Activated T-cell treated with anti-CD3 and anti-CD28 coated beads, Interleukin-2, amount 50 U/mL, for 72 hours (primary cell): ENCODE measurements at places on chromosomes 7 and 10. TPM values are rescaled to one million over a fixed set of nuclear protein-coding genes. Genes with fewer than 3 reads are reported as not detected.

The BET1 gene
- 23.8 TPM for total RNA-seq

The TMEM270 gene
- not detected for total RNA-seq

The EN2 gene
- total RNA-seq, result not detected

DNA sequence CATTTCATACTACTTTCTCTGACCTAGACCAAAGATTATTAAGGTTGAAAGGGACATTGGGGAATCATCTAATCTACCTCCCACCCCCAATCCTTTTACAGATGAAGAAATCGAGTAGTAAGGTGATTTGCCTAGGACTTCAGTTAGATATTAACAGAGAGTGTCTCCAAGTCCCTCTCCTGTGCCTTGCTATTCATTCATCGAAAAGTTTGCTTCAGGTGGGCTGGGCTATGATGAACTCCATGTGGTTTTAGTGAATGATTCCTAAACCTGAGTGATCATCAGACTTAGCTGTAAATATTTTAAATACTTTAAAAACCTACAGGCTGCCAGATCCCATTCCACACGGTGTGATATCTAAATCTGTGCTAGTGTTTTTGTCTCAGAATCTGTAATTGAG, 259.4 kb upstream of the SORCS1 start:
- peaks cover 2% of the 10 kb centered on the region for H3K36me3 ChIP-seq
- no peaks in the 10 kb centered on the region for H3K4me1 ChIP-seq
- DNase-seq, result no peak

GRCh38 chr10:86205306-86206239, 161.0 kb downstream of the GRID1 start:
- no peaks in the 10 kb centered on the region for H3K4me1 ChIP-seq
- no peak overlapping the region for H3K4me3 ChIP-seq
- DNase-seq, result no peak
- no peaks in the 10 kb centered on the region for H3K36me3 ChIP-seq

- H3K4me1 ChIP-seq, result peaks cover 5% of the 10 kb centered on the region
- no peaks in the 10 kb centered on the region for H3K27me3 ChIP-seq
- no peak for DNase-seq
Measured at GRCh38 chr7:108488768-108489538, 32.7 kb upstream of the NRCAM start.

- H3K4me3 ChIP-seq, result peak overlapping the region; percentile 32
- DNase-seq, result no peak
Measured at GRCh38 chr10:30985512-30985911, 46.2 kb downstream of the ZNF438 start.

DNA sequence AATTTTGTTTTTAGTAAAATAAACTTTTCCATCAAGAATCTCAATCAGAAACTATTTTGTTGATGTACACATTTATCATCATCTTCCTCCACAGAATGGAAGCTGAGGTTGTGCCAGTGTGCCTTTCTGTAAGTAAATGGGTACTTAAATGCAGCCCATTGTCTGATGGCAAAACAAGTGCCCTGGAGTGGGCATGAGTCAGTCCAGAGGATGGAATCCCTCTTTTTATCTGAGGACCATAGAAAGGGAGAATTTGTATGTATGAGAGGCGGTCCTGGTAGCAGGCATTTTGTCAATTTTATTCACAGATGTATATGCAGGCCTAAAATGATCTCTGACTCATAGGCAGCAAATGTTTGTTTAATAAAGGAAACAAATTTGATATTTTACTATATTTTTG, 102.1 kb upstream of the MAGI2 start:
- no peak for DNase-seq
- H3K4me3 ChIP-seq, result no peak overlapping the region
- H3K36me3 ChIP-seq, result no peaks in the 10 kb centered on the region

GRCh38 chr7:99674995-99675742, 4.6 kb downstream of the CYP3A5 start:
- H3K27ac ChIP-seq, result peak overlapping the region; percentile 85
- H3K27me3 ChIP-seq, result no peaks in the 10 kb centered on the region
- DNase-seq, result no peak
- H3K4me1 ChIP-seq, result peaks cover 29% of the 10 kb centered on the region

GRCh38 chr10:14616955-14617730, 157.6 kb downstream of the FAM107B start:
- H3K36me3 ChIP-seq, result no peaks in the 10 kb centered on the region
- no peaks in the 10 kb centered on the region for H3K27me3 ChIP-seq
- peak overlapping the region; percentile 4 for H3K27ac ChIP-seq
- H3K4me3 ChIP-seq, result peak overlapping the region; percentile 4
- H3K4me1 ChIP-seq, result peaks cover 38% of the 10 kb centered on the region

DNA sequence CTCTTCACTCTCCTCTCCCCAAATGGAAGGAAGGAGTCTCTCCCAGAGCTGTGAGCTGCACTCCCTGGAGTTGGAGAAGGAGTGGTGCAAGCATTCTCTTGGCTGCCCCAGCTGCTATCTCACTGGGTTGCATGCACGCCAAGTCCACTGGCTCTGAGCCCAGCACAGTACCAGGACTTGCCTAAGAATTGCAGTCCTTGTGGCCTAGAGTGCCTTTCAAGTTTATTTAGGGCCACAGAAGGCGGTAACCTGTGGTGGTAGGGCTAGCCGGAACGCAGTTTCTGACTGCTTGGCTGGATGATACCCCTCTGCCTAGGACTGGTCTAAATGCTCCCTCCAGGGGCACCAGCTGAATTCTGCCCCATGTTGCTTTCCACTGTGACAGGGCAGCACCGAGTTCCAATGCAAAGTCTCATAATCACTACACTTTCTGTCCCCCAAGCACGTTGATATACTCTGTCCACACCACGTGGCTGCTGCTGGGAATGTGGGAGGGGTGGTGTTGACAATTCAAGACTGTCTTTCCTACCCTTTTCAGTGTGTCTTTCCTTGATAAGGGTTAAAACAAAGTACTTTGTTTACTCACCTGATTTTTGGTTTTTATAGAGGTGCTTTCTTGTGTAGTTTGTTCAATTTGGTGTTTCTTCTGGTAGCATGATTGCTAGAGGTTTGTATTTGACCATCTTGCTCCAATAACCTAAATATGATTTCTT, 57.0 kb downstream of the PHTF2 start:
- no peak overlapping the region for H3K27ac ChIP-seq
- H3K4me1 ChIP-seq, result peaks cover 29% of the 10 kb centered on the region
- H3K36me3 ChIP-seq, result no peaks in the 10 kb centered on the region

DNA sequence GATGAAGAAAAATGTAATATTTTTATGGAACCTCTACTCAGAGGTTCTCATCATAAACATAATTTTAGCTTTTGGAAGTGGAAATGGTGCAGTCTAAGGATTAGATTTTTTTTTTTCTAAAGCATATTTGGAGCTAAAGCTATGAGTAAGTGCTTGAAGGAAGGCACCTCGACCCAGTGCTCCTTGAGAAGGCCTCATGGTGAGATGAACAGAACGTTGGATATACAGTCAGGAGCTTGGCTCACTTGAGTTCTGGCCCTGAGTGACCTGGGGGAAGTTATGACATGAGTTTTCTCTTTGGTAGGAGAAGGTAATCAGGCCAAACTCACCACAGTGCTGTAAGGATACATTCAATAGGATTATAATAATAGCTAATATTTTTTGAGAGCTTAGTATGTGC, 163.3 kb downstream of the JCAD start:
- no peak for DNase-seq
- no peaks in the 10 kb centered on the region for H3K4me1 ChIP-seq
- no peak overlapping the region for H3K27ac ChIP-seq
- H3K36me3 ChIP-seq, result no peaks in the 10 kb centered on the region

DNA sequence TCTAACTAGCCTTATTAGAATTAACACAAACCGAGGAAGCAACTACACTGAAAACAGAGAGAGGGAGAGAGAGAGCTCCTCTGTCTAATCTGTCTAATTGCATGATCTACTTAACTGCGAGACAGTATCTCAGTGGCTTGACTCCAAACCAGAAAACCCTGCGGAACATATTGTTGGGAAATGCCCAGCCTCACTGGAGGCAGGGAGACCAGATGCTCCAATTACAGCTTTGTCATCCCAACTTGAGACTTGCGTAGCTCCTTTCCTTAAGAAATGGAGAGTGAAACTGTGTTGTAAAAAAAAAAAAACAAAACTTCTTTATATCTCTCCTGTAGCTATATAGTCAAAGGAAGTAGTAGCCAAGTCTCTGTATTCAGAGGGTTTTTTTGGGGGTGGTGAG, 52.0 kb upstream of the ZNRF2 start:
- no peaks in the 10 kb centered on the region for H3K4me1 ChIP-seq
- DNase-seq, result no peak
- no peak overlapping the region for H3K4me3 ChIP-seq
- H3K36me3 ChIP-seq, result no peaks in the 10 kb centered on the region
- H3K27me3 ChIP-seq, result peaks cover 14% of the 10 kb centered on the region

DNA sequence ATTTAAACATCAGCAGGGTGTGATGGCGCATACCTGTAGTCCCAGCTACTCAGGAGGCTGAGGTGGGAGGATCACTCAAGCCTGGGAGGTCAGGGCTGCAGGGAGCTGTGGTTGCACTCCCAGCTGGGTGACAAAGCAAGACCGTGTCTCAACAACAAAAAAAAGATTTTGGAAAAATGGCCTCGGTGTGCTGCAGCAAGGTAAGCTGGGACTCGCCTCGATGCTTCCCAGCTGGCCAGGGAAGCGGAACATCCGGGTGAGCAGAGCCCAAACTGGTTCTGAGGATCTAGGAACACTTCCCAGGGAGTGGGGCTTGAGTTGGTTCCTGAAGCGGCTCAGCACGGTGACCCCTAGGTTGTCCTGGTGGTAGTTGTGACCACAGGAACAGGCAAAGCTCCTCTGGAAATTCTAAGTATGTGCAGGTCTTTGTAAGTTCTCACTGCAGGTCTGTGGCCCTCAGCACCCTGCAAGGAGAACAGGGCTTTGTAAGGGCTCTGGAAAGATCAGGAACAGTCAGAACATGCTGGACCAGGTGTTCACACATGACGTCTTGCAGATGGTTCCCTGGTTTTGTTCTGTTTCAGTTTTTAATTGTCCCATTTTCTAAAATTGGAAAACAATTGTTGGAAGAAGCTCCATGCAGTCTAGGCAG, 38.6 kb upstream of the ZMIZ2 start:
- H3K36me3 ChIP-seq, result peaks cover 8% of the 10 kb centered on the region
- H3K27ac ChIP-seq, result peak overlapping the region; percentile 40
- H3K27me3 ChIP-seq, result no peaks in the 10 kb centered on the region

- H3K27me3 ChIP-seq, result peaks cover 21% of the 10 kb centered on the region
- H3K4me1 ChIP-seq, result no peaks in the 10 kb centered on the region
- H3K36me3 ChIP-seq, result no peaks in the 10 kb centered on the region
- no peak for DNase-seq
Measured at GRCh38 chr10:21159669-21160068, 262.6 kb upstream of the NEBL start.

DNA sequence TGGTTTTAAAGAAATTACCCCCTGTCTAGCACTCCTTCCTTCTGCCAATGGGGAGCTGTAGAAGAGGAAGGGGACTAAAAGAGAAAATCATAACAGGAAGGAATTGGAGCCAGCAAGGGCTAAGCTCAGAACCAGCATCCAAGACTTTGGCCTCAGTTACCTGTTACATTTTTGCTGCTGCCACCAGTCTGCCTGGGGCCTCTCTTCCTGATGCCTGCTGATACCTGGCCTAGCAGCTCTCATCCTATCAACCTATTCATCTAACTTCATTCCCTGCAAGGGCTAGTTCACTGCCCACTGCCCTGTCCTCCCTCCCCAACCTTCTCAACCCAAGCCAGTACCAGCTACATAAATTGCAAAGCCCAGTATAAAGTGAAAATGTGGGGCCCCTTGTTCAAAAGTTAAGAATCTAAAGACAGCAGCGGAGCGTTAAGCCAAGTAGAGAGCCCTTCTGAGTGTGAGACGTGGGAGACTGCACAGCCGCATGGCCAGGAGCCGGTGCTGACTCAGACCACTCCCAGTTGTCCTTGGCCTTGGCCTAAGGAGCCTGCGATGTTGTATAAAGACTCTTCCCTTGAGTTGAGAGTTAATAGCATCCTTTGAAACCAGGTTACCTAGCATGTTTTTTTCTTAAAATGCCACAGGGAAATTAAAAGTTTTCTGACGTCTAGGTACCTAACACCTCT, 13.2 kb upstream of the AOC1 start:
- H3K36me3 ChIP-seq, result no peaks in the 10 kb centered on the region
- no peaks in the 10 kb centered on the region for H3K4me1 ChIP-seq
- H3K4me3 ChIP-seq, result no peak overlapping the region
- H3K27me3 ChIP-seq, result peaks cover 10% of the 10 kb centered on the region
- H3K27ac ChIP-seq, result no peak overlapping the region
- no peak for DNase-seq
